NCI-H524 (cell line): ENCODE measurements at places on chromosomes 7 and 10.

GRCh38 chr7:40371806-40372440 lies 237.1 kb downstream of the SUGCT start:
- no peak for DNase-seq

DNA sequence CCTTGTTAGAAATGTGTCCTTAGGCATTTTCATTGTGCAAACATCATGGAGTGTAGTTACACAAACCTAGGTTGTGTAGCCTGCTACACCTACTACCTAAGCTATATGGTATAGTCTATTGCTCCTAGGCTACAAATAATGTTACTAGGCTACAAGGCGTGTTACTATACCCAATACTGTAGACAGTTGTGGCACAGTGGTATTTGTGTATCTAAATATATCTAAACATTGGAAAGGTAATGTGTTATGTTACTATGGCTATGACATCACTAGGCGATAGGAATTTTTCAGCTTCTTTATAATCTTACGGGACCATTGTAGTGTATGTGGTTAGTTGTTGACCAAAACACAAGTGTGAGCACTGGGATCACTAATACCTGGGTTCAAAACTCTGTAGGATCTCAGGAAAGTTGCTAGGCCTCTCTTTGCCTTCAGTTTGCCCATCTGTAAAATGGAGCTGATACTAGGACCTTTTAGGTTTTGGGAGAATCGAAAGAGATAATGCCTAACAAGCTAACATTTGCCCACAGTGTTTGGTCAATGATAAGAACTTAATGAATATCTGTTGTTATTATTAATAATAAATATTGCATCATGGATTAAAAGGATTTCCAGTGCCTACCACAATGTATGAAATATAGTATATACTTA lies 2.7 kb downstream of the BICC1 start:
- DNase-seq, result no peak

GRCh38 chr10:78914502-78915189 lies 154.1 kb upstream of the ZMIZ1 start:
- no peak for DNase-seq

DNA sequence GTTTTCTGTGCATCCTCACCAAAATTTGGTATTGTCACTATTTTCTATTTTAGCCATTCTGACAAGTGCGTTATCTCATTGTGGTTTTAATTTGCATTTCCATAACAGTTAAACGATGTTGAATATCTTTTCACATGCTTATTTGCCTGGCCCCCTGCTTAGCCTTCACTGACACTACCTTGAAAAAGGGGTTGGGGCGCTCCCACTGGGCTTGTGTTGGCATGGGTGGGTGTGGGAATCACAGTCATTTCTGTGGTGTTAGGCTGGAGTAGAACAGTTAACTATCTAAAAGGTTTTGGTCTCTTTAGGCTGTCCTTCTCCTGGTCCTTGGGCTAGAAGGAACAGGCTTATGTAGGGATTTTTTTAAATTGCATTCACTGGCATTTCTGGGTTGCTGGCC lies 72.2 kb upstream of the TMEM140 start:
- no peak for DNase-seq

- DNase-seq, result no peak
Observed at GRCh38 chr10:104664205-104664604, 23.1 kb downstream of the SORCS3 start.

DNA sequence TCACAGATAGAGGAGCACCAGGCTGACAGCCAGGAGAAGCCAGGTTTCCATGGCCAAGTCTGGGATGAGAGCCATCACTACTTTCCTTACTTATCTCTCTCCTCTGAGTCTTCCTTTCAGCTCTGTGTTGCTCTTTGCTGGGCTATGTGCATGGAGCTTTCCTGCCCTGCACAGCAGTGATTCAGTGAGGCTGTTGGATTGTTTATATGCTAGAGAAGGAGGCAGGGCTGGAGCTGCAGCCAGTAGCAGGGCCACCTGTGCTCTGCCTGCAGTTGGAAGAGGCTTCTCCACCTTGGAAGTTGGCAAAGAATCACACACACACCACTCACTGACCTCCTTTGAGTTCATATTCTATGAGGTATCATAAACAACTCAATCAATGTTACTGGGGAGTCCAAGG lies at the start of gene CYP3A4:
CYP3A4 (minus strand) TSS at position 178 of the 400 bp plus-strand sequence; CDS start at position 75, 103 bp downstream.
- no peak for DNase-seq

GRCh38 chr7:29871787-29872398 lies 65.6 kb downstream of the WIPF3 start:
- DNase-seq, result no peak

- DNase-seq, result no peak
Observed at GRCh38 chr10:126022841-126023240, 126.5 kb downstream of the FANK1 start.

- DNase-seq, result no peak
Observed at GRCh38 chr7:29854257-29854938, 48.1 kb downstream of the WIPF3 start.

- DNase-seq, result no peak
Observed at GRCh38 chr10:978826-979421, 9.3 kb upstream of the GTPBP4 start.

DNA sequence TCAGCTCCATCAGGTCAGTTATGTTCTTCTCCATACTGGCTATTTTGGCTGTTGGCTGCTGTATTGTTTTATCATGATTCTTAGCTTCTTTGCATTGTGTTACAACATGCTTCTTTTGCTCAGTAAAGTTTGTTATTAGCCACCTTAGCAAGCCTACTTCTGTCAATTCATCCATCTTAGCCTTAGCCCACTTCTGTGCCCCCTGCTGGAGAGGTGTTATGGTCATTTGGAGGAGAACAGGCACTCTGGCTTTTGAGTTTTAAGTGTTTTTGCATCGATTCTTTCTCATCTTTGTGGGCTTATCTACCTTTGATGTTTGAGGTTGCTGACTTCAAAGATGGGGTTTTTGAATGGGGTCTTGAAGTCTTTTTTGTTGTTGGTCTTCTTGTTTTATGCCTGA lies 204.6 kb upstream of the FOXP2 start:
- no peak for DNase-seq

GRCh38 chr7:7335215-7335614 lies 152.9 kb downstream of the C1GALT1 start:
- DNase-seq, result no peak

- DNase-seq, result no peak
Observed at GRCh38 chr7:151387161-151388006, 22.5 kb downstream of the WDR86 start.

GRCh38 chr7:55073051-55073511 lies 54.3 kb downstream of the EGFR start:
- no peak for DNase-seq

DNA sequence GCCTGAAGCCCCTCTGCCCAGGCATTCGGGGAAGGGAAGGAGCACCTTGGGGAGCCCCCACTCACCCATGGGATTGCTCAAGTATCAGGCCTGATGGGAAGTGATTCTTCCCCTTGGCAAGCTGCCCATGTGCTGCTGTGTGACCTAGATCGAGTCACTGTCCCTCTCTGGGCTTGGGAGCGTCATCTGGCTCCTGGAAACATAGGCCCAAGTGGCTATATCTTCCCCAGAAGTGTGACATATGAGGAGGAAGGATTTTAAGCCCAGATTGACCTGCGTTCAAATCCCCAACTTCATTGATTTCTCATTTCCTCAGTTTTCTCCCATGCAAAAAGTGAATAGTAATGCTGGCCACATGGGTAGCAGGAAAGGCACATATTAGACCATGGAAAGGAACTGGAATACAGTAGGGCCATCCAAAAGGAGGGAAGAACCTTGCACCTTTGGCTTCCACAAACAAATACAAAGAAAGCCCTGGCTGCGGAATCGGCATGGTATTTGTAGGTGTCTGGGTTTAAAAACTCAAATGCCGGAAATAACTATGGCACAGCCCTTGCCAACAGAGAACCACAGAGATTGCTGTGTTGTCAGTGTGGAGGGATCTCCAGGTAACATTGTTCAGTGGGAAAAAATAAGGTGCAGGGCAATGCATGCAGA lies 169.5 kb upstream of the ZMIZ1 start:
- no peak for DNase-seq

GRCh38 chr7:151249034-151249731 lies 689 bp upstream of the SMARCD3 start:
- DNase-seq, result no peak

DNA sequence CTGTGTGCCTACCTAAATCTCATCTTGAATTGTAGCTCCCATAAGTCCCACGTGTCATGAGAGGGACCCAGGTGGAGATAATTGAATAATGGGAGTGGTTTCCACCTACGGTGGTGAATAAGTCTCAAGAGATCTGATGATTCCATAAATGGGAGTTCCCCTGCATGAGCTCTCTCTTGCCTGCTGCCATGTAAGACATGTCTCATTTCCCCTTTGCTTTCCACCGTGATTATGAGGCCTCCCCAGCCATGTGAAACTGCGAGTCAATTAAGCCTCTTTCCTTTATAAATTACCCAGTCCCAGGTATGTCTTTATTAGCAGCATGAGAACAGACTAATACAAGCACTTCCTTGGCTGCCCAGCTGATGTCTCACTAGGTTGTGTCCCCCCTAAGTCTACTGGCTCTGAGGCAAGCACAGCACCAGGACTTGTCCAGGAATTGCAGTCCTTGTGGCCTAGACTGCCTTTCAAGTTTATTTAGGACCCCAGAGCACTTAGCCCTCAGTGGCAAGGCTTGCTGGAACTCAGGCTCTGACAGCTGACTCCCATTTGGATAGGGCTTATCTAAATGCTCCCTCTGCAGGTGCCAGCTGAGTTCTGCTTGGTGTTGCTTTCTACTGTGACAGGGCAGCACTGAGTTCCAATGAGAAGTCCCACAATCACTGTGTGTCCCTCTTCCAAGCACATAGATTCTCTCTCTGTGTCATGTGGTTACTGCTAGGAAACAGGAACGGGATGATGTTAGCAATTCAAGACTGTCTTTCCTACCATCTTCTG lies 59.0 kb upstream of the TAS2R16 start:
- no peak for DNase-seq

- DNase-seq, result no peak
Observed at GRCh38 chr10:102652170-102652916, 8.1 kb downstream of the TRIM8 start.

GRCh38 chr7:141550386-141551093 lies 670 bp upstream of the AGK start:
- DNase-seq, result no peak

DNA sequence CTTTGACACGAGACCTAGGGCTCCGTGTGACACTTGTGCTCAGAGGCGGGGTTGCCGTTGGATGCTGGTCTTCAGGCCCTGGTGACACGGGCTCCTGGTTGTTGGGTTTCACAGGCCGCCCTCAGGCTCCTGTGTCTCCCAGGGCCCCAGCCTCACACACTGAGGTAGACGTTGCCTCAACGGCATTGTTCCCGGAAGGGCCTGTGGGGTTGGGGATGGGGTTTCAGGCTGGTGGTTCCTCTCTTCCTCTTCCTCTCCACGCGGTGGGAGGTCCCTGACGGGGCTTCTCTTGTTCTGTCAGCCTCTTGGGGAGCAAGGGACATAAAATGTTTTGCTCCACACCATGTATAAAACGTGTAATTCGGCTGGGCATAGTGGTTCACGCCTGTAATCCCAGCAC lies 125.1 kb downstream of the TRRAP start:
- no peak for DNase-seq

GRCh38 chr7:28018446-28018845 lies 162.1 kb downstream of the JAZF1 start:
- DNase-seq, result no peak

DNA sequence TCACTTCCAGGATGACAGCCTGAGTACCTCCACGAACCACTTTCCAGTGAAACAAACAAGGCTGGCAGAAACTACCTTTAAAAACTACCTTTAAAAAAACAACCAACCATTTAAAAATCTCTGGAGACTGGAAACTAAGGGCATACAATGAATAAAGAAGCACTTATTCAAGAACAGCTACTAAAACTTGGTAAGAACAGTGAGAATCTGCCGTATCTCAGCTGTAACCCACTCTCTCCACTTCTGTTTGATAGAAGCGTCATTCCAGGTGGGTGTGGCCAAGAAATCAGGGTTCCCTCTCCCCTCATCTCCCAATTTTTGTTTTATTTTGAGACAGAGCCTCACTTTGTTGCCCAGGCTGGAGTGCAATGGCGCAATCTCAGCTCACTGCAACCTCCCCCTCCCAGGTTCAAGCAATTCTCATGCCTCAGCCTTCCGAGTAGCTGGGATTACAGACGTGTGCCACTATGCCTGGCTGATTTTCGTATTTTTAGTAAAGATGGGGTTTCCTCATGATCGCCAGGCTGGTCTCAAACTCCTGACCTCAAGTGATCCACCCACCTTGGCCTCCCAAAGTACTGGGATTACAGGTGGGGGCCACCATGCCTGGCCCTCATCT lies 158.8 kb upstream of the CHST15 start:
- no peak for DNase-seq

GRCh38 chr7:132257253-132257652 lies 319.0 kb downstream of the PLXNA4 start:
- no peak for DNase-seq

DNA sequence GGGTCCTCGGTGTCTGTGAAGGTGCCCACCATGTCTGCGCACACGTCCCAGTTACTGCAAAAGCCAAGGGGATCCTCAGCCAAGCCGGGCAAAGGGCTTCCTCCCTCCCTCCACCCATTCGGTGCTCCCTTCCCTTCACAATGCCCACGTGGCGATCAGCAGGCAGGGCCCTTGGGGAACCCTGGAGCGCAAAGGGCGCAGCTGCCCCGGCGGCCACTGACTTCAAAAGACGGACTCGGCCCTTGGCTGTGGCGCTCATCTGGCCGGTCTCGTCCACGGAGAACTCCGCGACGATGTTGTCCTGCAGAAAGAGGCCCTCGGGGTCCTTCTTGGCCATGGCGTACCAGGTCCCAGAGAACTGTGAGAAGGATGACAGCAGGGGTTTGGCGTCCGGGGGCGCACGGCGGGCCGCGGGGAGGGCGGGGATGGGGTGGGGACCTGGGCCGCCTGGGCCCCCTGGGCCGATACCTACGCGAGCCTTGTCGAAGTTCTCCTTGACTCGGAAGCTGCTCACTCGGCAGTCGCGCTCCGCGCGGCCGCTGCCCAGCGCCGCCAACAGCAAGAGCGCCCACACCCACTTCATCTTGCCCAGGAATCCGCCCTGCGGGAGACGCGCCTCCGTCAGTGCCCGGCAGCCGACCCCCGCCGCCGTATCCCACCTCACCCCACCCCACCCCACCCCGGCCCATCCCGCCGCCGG lies 439 bp downstream of the RBP4 start:
- no peak for DNase-seq

- DNase-seq, result no peak
Observed at GRCh38 chr7:69367780-69368179, 230.5 kb upstream of the AUTS2 start.

- DNase-seq, result no peak
Observed at GRCh38 chr7:91554883-91555282, 290.6 kb downstream of the FZD1 start.

DNA sequence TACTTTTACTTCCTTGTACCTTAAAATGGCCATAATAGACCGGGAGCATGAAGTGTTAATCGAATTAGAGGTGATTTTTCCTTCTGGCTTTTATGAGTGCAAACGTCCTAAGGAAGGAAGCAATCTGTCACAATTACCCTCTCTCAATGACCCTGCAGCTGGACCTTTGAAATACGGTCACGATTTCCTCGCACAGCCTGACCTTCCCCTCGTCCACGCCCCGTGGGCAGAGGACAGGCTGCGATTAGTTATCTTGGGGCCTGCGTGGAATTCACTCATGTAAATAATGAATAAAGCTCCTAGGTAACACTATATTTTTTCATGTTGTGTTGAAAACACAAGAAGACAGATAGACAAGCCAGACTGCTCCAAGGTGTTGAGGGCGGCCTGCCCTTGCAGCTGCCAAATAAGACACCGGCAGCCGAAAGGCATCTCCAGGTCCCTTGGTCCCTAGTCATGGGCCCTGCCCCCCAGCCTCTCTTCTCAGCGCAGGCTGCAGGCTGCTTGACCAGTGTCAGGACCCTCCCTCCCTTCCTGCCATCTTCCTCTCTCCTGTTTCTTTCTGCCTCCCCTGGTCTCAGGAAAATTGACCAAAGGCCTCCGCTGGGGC lies 199.9 kb downstream of the TCERG1L start:
- DNase-seq, result no peak
